ENCODE measurements at places on chromosomes 7 and 10. TPM values are rescaled to one million over a fixed set of nuclear protein-coding genes. Genes with fewer than 3 reads are reported as not detected.

GRCh38 chr7:387132-388022, 97.4 kb downstream of the FOXL3 start:
- DNase-seq: no peak

GRCh38 chr10:72783410-72783833, 91.5 kb downstream of the MCU start:
- DNase-seq: no peak

GRCh38 chr10:15262036-15262713, 93.7 kb upstream of the NMT2 start:
- no peak for DNase-seq

DNA sequence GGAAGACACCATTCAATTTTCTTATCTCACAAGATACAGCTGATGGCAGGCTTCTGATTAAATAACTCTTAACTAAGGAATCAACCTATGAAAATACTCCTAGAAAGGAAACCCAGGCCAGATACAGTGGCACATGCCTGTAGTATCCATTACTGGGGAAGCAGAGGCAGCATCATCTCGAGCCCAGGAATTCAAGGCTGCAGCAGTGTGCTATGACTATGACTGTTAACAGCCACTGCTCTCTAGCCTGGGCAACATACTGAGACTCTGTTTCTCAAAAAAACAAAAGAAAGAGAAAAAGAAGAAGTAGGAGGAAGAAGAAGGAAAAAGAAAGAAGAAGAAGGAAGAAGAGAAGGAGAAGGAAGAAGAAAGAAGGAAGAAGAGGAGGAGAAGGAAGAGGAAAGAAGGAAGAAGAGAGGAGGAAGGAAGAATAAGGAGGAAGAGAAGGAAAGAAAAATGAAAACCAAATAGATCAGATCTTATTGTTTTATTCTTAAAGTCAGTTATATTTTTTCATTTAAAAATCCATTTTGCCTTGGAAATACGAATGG, 18.0 kb downstream of the DPY19L1 start:
- no peak for DNase-seq

DNA sequence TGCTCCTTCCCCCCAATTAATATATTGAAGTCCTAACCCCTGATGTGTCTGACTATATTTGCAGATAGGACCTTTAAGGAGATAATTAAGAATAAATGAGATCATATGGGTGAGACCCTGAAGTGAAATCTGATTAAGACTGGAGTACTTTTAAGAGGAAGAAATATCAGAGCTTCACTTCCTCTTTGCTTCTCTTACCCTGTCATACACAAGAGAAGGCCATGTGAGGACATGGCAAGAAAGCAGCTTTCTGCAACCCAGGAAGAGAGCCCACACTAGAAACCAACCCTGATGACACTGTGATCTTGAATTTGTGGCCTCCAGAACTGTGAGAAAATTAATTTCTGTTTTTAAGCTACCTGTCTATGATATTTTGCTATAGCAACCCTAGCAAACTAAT, 44.2 kb downstream of the JMJD1C start:
- DNase-seq: no peak

DNA sequence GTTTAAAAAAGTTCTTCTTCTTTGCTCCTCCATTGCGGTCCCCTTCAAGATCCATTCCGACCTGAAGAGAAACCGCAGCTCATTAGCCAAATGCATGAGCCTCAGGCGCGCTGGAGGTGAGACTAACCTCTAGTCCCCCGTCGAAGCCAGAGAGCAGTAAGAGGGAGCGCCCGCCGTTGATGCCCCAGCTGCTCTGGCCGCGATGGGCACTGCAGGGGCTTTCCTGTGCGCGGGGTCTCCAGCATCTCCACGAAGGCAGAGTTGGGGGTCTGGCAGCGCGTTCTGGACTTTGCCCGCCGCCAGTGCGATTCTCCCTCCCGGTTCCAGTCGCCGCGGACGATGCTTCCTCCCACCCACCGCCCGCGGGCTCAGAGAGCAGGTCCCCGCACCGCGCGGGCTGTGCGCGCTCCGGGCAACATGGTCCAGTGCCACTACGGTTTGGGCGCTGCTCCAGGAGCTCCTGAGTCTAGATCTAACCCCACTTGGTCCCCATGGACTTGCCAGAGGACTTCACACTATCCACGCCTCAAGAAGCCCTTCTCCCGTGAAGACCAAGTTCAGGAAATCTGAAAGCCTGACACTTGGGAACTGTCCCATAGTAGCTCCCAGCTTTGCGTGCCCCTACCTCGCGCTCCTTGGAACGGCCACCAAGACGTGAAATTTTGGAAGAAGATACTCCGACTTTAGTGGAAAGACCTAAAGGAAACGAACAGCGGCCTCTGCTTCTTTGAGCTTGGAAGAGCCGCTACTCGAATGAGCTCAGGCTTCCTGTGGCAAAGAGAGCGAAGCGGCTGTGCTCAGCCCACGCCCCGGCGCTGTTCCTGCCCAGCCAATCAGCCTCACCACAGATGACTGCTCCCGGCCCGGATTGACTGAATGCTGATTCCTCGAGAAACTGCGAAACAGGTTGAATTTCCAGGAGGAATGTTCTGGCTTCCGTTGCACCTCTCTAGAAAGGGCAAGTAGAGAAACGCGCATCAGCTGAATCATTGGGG, at the start of gene ABCB1:
TSS of gene ABCB1 (minus strand) at position 755 of the 995 bp plus-strand sequence. CDS start at position 55, 700 bp downstream.
- DNase-seq: peak; percentile 61

DNA sequence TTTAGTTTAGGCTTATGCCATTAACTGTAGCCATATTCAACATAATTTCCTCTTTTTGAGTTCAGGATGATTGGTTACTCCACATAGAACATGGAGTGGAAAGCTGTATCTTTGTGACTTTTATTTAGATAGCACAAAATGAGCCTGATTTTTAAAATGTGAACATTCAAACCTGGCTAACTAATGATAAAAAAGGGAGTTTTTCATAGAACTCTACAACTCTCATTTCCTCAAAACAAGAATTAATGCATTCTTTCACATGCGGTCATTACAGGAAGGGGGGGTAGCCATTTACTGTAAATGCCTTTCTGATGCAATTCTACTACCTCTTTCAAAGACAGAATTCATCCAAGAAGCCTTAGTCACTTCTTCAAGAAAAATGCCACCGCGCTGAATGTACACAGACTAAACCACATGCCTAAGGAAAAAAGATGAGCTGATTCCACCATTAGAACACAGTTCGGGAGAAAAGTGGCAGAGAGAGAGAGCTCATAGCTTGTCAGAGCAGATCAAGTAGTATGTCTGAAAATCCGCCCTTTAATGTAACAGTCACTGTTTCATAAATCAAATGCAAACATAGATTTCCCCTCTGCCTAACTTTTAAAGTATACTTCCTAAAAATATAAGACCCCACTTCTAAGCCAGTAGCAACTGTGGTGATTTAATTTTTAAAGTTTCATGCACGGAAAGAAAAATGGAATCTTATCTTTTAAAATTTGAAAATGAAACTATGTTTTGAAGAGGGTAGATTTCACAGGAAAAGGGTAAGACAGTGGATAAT, 226.4 kb upstream of the KLF14 start:
- peak; percentile 73 for DNase-seq

DNA sequence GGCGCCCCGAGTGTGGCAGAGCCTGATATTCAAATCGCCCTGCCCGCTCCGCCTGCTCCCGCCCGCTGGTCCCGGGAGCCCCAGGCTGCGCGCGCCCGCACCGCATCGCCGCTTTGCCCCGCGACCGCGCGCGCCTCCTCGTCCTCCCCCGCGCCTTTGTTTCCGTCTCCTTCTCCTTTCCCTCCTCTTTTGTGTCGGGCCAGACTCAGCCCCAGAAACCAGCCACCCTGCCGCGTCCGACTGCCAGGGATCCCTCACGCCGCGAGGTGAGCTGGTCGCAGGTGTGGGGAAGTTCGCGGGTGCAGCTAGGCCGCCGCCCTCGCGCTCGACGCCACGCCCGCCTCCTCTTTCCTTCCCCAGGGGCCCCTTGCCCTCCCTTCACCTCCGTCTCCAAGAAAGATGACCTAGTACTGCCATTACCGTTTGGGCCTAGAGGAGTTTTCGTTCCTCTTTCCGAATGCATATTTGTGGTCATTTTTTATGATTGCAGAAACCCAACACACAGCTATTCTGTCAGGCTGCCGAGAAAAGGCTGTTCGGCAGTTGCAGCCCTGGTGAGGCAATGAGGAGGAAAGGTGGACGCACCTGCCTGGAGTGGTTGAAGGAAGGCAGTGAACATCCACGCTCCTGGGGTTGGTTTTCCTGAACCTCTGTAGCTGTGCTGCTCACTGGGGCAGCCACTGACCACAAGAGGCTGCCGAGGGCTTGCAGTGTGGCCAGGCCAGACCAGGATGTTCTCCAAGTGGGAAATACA, 107.3 kb downstream of the SNX10 start:
- DNase-seq: no peak

DNA sequence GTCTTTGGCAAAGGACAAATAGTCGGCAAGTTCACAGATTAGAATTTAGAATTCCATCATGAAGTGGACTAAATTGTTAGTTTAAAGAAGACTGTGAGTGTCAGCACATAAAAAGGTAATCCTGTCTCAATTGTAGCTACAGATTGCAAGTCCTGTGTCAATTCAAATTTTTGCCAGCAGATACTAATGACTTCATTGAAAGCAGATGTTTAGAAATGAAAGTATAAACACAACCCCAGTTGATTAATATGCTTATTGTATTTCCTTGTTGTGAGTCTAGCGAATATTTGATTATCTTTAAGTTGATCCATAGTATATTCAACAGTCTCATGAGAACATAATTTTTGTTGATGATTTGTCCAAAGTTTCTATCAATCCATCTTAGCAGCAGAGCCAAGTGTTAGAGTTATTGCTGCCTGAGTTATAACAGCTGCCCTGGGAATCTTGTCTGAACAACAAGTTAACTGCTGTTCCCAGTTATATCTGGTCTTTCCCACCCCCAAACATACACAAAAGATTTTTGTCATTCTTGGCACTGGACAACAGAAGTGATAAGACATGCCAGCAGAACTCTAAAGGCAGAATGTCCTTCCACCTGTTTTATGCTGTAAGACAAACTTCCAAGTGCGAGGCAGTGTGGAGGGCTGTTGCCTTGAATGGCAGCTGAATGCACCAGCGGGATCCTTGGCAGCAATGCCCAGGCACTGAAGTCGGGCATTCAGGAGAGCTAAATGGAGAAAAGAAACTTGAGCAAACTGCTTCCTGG, 21.3 kb upstream of the HERPUD2 start:
- DNase-seq: no peak

DNA sequence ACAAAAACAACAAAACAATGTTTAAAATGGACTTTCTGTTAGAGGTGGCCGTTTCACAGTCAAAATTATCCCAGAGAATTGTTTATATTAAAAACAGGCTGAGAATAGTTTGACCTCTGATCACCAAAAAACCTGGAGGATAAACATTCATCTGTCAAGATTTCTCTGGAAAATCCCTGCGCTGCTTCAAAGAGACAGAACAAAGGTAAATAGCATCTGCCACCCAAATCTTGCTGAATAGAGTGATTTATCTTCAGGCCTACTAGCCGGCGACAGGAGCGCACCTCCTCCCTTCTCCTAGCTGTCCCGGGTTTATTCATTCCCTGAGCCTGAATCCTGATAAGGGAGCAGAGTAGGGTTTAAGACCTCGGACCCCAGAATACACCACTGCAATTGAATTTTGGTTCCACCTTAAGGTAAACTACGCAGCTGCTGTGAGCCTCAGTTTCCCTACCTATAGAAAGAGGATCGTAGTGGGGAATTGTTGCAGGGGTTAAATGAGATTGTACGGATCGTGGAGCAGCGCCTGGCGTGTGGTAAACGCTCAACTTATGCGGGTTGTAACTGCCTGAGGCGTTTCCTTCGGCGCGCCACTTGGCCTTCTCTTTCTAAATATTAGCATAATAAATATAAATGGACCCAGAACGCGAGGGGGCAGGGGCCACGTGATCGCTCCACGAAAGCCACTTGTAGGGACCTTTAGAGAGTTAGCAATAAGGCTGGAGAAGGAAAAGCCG, 498 bp upstream of the ST7 start:
- no peak for DNase-seq

DNA sequence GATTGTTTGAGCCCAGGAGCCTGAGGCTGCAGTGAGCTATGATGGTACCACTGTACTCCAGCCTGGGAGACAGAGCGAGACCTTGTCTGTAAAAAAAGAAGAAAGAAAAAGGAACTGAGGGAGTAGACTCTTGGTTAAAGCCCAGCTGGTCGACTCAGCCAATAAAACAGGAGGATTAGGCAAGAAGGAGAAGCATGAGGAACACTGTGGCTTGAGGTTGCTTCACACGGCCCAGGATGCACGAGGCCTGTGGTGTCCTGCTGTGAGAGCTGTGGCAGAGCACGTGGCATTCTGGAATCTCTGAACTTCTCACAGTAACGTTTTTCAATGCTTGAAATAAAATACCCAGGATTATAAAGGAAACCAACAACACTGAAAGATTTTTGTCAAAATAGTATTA, 93.3 kb downstream of the CUL2 start:
- no peak for DNase-seq

DNA sequence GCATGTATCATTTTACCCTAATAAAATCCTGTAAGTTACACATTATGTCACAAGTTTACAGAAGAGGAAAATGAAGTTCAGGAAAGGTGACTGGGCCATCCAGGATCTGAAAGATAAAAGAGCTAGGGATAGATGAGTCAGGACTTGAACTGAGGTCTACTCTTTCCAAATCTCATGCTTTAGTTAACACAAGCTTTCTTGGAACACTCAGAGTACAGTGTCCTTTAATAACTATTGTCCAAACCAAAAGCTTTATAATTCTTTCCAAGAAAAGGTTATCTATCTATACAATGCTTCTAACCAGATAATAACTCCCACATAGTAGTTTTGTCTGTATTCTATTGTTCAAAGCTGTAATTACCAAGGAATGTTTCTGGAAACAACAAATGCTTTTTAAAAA, 164.6 kb downstream of the LRRN3 start:
- DNase-seq: no peak

DNA sequence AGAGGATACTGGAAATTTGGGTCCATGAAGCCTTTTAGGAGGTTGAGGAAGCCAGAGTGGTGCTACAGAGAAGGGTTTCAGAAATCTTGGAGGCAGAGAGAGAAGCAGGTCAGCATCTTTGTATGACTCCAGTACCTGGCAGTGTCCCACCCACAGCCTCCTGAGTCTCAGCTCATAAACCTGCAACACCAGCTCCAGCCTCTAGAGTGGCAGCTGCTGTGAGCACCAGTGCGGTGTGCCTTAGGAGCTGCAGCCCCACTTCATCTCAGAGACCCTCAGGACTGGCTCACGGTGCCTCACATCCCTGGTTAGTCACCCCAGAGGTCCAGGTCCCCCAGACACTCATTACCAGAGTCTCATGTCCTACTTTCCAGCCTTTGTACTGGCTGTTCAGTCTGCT, 84.8 kb upstream of the PRKAR2B start:
- DNase-seq: peak; percentile 5

Gene LAMB4
- not detected for total RNA-seq

Gene PAPSS2
- total RNA-seq: 0.69 TPM

Gene HUS1
- 38.3 TPM for total RNA-seq

Gene PAX2
- 0.90 TPM for total RNA-seq

Gene C7orf57
- 0.12 TPM for total RNA-seq

Gene ITIH2
- not detected for total RNA-seq

Gene AKR1D1
- total RNA-seq: not detected

Gene CH25H
- total RNA-seq: 0.56 TPM

Gene PNLIPRP2
- not detected for total RNA-seq

Gene OR2A7
- 2.0 TPM for total RNA-seq
